Germinal center (tissue), 1 donor: ENCODE measurements at places on chromosomes 13 and 19.

DNA sequence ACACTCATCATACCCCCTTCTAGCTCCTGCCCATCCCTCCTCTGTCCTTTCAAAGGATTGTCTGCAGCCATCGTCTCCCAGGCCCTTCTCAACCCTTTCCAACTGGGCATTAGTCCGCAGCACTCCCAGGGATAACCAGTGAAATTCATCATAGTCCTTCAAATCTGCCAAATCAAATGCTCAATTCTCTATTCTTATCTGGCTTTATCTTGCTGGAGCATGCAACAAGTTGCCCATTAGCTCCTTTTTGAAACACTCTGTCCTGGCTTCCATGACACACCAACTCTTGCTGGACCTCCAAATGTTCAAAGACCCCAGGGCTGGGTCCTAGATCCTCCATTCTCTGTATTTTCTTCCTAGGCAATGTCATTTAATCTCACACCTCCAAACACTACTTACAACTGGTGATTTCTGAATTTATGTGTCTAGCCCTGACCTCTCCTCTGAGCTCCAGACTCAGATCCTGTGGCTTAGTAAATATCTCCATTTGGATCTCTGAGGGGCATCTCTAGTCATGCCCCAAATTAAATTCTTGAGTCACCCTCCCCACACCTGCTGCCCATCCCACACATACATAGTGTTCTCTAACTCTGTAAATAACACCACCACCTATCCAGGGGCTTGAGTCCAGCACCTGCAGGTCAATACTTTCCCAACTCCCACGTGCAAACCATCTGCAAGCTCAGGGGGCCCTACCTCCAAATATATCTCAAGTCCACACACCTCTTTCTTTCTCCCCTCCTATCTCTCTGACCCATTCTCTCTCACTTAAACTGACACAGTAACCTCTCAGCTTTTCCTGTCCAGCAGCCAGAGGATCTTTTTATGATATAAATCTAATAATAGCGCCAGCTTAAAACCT lies 9.1 kb upstream of the ANKRD10 start:
- DNase-seq = no peak

DNA sequence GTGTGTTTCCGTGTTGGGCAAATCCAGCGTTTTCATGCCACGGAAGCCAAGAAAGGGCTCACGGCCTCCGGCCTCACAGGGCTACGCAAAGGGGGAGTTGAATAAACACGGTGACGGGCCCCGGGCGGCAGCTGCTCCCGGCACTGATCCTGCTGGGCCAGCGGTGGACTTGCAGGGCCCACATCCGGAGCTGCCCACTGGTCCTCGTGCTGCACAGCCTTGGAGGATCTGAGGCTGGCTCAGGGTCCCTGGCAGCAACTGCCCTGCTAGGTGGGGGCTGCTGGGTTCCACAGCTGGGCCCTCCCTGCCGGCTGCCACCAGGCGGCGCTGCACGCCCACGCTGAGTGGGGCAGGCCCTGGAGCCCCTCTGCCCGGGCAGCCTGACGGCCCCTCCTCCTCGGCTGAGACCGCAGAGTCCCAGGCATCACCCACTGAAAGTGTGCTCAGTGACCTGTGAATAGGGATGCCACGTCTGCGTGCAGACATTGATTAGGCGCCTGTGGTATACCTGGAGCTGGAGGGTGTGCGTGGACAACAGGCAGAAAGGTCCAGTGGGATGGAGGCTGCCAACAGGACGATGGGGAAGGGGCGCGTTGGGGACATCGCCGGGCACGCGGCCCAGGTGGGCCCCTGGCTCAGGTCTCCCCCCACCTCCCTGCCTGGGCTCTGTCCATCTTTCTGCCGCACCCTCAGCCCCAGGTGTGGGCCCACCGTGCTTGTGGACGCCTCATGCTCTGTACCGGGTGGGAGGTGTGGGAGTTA lies 5.3 kb upstream of the HCN2 start:
- DNase-seq = peak; percentile 82

DNA sequence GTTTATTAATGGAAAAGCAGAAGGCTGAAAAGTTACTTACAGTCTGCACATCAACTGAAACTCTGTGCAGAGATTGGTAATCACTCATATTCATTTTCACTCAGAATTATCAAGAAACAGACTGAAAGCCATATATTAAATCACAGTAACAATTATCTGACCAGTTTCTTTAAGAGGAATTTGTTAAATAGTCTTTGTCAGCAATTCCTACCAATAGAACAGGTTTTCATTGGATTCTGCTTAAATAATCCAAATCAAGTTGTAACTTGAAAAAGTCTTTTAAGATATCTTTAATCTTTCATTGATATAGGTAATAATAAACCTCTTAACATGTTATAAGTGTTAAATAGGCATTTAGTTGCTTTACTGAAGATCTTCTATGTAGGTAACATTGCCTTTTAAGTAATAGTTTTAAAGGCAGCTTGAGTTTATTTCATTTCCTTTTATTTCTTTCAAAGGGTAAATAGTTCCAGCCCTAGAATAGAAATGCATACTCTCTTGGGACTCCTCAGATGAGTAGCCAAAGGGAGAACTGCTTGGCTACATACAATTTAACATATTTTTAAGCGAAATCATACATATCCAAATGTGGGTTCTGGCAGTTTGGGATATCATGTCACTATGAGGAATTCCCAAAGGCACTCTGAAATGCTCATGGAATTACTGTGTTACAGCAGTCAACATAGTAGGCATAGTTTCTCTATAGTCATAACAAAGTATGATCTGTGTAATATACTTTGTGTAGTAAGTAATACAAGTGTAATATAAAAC lies 326.0 kb upstream of the SPRY2 start:
- DNase-seq = no peak

GRCh38 chr19:18848878-18849661 lies 17.3 kb downstream of the UPF1 start:
- peak; percentile 34 for DNase-seq

DNA sequence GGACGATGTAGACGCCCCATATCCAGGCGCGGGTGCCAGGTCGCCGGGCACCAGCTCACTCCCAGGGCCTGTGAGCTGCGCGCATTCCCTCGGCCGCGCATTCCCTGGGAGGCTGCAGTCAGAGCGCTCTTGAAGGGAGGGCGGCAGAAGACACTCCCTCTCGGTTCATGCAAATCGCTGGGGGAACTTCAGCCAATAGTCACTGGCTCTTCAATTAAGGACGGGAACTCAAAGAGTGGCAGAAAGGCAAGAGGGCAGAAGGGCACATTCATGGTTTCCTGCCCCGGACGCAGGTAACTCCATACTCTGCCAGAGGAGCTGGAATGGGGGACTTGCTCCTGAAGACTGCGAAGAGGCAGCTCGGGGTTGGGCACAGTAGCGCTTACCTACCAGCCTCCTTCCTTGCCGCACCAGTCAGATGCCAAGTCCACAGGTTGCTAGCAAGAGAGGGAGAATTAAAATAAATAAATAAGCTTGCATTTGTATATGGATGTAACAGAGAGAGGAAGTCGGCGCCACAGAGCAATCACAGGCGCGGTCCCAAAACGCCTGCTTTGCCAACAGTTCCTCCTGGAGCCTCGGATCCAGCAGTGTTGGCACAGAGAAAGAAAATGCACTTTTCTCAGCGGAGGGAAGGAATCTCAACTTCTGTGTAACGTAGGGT lies 459 bp downstream of the PCDH20 start:
- no peak for DNase-seq

DNA sequence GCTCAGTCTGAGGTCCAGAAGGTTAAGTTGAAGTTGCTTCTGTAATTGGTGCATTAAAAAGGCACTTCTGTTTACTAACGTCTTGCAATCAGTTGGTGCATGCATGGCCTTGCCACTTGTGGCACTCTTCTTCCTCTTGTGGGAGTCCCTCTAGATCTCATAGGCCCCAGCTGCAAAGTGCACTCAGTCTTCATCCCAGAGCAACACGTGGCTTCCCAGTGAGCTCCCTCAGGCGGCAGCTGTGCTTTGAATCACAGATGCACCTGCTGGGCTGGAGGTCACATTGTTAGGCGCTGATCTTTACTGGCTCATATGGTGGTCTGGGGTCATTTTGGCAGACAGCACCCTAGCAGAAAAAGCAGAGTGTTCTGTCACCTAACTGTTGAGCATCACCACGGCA lies 215.7 kb downstream of the ZNF536 start:
- no peak for DNase-seq

GRCh38 chr19:54653181-54653809 lies 9.5 kb upstream of the LILRB4 start:
- peak; percentile 63 for DNase-seq

- DNase-seq = no peak
These were observed 34.9 kb downstream of the KDM4B start for GRCh38 chr19:5003781-5004180.

DNA sequence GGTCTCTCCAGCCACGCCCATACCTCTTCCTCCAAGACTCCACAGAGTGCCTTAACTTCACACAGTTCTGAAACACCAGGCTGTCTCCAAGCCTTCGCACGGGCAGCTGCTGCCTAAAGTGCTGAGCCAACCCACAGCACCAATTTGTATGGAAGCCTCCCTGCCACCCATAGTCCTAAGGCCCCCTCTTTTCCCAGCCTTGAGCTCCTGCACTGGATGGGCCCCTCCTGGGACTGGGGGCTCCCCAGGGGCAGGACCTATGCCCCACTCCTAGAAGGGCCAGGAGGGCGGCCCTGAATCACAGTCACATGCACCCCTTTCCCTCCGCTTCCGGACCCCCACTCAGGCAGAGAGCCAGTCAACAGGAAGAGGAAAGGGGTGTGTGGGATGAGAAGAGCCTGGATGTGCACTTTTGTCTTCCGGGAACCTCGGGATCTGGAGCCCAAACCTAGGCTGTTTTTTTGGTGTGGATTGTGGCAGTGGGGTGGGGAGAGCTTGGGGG lies 5.1 kb upstream of the FCER2 start:
- DNase-seq = no peak

DNA sequence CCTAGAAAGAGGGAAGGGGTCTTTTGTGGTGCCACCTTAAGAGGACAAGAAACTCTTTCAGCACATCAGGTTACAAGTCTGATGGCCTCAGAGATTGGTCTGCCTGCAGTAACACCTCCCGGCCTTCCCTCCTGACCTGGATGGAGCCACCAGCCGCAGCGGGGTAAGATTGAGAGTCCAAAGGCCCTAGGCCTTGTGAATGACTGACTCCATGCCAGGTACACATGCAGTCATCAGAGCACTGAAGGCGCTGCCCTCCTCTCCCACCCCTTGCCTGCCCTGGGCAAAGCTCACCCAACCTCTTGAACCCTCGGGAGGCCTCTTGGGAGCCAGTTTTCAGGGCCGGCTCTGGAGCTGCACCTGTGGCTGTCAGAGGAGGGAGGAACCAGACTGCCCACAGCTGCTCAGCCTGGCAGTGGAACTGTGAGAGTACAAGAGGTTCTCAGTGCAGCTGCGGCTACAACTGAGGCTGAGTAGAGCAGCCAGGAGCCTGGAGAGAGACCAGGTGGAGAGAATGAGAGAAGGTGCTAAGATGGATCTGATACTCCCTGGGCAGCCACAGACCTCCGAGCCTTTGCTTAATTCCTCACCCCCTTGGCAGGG lies 23.8 kb upstream of the C13orf42 start:
- no peak for DNase-seq

GRCh38 chr13:40120781-40121180 lies 465.3 kb downstream of the COG6 start:
- DNase-seq = no peak

- no peak for DNase-seq
These were observed 60.6 kb downstream of the LRCH1 start for GRCh38 chr13:46613409-46614049.
